ENCODE measurements at places on chromosomes 3 and 15.

GRCh38 chr3:120652896-120653545 is 29.0 kb downstream of the HGD start:
- no peak for DNase-seq

DNA sequence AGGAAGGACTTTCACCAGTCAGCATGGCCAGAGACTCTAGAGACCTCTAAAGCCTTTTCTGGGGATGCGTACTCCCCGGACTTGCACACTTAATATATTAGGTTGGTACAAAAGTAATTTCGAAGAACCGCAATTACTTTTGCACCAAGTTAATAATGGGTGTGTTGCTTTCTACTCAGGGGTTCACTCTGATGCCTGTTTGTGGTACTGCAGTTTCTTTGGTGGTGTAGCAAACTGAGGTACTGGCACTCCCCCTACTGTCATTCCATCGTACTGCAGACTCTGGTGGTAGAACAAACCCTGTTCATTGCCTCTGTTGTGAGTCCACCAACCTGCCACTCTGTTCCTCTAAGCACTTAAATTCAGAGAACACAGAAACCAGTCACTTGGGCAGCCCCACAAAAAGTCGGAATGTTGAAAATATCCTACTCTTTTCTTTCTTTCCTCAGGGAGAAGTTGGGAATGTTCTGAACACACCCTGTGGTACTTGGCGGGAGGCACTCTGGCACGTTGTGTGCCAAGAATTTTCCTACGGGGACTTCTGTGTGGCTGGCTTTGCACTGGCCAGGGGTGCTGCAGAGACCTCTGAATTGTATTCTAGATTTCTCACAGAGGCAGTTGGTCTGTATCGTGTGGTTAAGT is 46.3 kb downstream of the GABRG3 start:
- no peak for DNase-seq

DNA sequence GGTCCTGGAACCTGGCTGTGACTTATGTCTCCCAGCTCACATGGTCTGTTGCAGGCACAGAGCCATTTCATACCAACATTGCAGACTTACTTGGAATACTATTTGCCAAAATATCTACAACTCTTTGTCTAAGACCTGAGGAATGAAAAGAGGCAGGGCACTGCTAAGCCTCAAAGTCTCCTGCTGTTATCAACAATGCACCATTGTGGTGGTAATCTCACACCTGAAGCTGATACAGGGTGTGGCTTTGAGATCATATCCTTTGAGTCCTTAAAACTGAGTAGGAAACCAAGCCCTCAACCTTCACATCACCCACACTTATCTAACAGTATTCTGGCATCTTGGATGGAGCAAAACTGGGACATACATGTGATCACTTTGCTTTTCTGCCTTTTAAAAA is 782.0 kb downstream of the EPHA3 start:
- DNase-seq: no peak

- DNase-seq: no peak
Observed at GRCh38 chr15:69484837-69485236, 32.2 kb downstream of the RPLP1 start.

- peak; percentile 37 for DNase-seq
Observed at GRCh38 chr15:88630141-88630721, 8.6 kb upstream of the ISG20 start.

DNA sequence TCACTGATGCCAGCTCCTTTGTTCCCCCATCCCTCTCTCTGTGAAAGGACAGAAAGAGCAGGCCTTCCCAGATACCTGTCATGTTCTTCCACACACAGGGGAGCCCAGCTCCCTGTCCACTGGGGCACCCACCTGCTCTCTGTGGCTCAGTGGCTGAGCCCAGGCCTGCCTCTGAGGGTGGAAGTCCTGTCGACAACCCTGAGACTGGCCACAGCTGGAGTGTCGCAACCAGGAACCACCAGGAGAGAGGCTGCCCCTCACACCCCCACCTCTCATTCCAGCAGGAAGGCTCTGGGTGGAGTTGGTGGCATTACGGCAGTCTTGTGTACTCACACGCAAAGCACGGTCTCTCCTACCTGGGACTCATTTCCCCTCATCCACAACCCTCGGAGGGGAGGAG is 66.3 kb downstream of the MEGF11 start:
- DNase-seq: no peak

DNA sequence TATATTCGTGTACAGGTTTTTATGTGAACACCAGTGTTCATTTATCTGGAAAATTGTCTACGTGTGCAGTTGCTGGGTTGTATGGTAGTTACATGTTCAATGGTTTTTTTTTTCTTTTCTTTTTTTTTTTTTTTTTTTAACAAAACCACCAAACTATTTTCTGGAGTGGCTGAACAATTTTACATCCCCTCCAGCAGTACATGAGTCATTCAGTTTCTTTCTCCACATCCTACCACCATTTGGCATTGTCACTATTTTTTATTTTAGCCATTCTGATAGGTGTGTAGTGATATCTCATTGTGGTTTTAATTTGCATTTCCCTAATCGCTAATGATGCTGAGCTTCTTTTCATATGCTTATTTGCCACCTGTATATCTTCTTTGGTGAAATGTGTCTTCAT is 256.3 kb upstream of the EOMES start:
- no peak for DNase-seq

DNA sequence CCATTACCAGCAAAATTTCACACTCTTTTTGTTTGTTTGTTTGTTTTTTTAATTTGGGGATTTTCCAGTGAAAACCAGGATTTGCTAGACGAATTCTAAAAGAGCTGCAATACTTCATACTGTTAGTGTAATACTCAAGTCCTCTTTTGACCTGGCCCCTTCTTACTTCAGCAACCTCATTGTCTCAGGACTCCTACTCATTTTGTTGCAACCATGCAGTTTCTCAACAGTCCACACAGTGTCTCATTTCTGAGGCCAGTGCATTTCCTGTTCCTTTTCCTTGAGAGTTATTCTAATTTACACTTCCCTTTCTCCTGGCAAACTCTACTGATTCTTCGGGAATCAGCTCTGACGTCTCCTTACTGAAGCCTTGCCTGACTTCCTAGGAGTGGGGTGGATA is 35.6 kb downstream of the NSUN3 start:
- DNase-seq: no peak

DNA sequence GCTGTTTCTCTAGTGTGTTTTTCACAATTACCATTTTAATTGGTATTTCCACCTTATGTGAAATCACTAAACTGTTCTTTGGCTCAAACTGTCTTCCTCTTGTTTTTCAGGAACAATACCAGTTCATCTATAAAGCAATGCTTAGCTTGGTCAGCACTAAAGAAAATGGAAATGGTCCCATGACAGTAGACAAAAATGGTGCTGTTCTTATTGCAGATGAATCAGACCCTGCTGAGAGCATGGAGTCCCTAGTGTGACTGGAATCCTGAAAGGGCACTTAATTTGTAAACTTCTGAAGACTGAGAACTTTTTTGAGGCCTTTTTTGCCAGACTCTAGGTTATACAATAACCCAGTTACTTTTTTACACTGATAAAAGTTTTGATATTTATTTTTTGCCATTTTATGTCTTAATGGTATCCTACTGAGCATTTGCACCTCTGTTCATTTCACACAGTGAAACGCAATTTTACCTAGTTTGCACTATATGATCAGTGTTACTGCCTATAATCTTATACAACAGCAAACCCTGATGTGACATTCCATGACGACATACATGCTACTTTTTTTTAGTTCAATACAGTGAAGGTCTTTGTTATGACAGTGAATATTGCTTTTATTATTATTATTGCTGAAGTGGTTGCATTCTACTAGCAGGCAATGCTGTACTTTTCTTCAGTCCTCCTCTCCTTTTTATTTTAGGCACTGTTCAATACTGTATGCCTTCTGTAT is 80.1 kb downstream of the FEZF2 start:
- DNase-seq: no peak

- DNase-seq: no peak
Observed at GRCh38 chr3:126834596-126835471, 130.8 kb downstream of the CHCHD6 start.

DNA sequence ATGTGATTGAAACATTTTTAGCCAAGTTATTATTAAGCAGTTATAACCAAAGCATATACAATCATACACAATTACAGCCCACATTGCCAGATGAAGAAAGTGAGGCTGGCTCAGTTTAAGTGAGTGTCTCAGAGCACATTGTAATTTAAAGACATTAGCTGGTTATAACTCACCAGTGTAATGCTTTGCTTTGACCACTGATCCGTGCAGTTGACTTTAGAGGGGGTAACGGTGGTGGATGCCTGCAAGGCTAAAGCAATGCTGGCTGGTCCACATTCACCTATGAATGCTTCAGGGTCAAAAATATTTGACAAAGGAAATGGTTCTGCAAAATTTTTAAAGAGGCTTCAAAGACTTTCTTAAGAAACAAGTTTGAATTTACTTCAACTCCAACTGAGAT is 1.2 kb downstream of the C3orf85 start:
- no peak for DNase-seq

GRCh38 chr3:151307583-151308488 is 8.8 kb downstream of the GPR87 start:
- no peak for DNase-seq

GRCh38 chr3:44340058-44340395 is 1.5 kb downstream of the TCAIM start:
- DNase-seq: no peak

DNA sequence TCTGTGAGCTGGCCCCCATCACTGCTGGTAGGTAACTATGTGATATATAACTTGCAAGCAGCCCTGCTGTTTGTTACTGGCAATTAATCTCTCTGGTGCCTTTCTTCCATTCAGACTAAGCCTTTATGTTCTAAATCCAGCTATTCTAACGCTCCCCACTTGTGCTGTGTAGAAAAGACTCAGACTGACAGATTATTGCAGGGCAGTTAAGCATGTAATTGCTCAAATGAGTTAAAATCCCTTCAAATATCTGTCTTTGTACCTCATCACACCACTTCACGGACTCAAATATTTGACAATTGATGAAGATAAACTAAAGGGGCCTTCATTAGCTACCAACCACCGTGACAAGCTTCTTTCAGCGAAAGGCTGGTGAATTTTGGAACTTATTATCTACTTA is 416.2 kb downstream of the NR2F2 start:
- DNase-seq: no peak

DNA sequence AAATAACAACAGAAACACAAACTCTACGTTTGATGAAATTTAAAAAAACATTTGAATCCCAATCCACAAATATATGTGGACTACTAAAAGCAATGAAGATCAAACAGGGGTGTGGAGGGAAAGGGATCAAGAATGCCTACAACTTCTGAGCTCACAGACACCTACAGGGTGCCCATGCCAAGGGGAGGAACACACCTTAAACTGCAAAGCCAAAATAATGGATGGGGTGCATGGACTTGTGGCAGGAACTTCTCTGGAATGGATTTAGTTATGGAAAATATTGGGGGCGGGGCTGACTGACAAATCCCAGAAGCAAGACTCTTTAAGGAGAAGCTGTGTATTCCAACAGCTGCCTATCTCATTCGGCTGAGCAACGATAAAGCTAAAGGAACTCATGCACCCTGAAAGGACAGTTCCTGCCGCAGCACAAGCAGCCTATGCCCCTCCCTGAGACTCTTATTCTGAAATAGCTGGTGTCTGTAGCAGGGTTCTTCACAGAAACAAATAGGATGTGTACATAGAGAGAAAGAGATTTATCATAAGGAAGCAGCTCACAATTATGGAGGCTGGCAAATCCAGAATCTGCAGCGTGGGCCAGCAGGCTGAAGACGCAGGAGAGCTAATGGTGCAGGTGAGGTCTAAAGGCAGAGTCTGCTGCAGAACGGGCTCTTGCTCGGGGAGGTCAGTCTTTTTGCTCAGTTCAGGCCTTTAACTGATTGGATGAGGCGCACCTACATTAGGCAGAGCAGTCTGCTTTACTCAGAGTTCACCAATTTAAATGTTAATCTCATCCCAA is 24.5 kb upstream of the PLA2G4D start:
- no peak for DNase-seq

- no peak for DNase-seq
Observed at GRCh38 chr3:137762674-137763593, 1.2 kb upstream of the SOX14 start.
